ENCODE measurements at places on chromosomes 7 and 10.

DNA sequence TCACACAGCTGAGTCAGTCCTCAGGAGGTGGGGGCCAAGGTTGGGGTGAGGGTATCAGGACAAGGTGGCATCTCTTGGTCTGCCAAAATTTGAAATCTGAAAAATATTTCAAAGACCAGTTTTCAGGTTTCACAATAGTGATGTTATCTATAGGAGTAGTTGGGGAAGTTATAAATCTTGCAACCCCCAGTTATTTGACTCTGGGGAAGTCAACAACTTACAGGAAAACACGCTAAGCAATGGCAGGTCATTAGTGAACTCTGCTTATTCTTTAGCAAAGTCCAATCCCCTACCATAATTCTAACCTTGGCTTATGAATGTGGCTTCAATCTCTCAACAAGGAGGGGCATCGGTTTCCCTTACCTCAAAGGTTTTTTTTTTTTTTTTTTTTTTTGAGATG lies 94.9 kb downstream of the MARCHF5 start:
- DNase-seq, result no peak

- DNase-seq, result no peak
Observed at GRCh38 chr10:128373071-128373749, 247.0 kb upstream of the MKI67 start.

- DNase-seq, result no peak
Observed at GRCh38 chr7:5420881-5421713, 2.5 kb downstream of the TNRC18 start.

DNA sequence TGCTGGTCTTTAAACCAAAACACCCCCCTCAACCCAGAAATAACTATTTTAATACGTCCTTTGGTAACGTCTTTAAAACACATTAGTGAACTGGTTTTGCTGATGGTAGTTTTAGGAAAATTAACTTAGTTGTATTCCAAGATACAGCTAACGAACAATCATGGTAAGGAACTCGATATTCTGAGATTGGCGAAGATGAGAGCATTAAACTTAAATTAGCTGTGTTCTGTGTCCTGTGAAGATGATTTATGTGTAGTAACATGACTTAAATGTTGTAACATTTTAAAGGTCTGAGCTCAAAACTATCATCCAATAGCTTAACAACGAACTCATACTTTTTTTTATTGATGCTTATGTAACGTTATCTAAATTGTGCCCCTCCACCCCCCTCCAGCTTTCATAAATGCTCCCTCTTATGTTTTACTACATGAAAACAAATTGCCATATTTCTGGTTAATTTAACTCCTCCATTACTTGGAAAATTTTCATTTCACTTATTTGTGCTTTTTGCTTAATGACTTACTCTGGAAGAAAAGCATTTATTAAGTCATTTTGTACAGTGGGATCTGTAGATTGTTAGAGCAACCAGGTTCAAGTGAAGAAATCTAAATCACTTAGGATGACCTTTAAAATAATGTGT lies 1.7 kb downstream of the SDK1 start:
- DNase-seq, result no peak

DNA sequence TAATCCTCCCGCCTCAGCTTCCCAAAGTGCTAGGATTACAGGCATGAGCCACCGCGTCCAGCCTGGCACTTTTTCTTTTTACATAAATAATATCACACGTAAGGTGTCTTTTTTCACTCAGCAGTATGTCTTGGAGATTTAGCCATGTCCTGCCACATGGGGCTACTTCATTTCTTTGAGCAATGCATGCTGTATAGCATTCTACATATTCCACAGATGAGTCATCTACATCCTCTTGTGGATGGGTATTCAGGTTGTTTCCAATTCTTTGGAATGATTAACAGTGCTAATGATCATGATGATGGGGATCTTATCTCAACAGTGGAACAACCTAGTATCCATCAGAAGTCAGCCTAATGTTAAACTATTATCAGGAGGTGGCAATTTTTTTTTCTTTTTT lies 50.8 kb downstream of the ZNF503 start:
- DNase-seq, result peak; percentile 49

GRCh38 chr10:112202561-112203241 lies 19.1 kb upstream of the GPAM start:
- DNase-seq, result peak; percentile 45

DNA sequence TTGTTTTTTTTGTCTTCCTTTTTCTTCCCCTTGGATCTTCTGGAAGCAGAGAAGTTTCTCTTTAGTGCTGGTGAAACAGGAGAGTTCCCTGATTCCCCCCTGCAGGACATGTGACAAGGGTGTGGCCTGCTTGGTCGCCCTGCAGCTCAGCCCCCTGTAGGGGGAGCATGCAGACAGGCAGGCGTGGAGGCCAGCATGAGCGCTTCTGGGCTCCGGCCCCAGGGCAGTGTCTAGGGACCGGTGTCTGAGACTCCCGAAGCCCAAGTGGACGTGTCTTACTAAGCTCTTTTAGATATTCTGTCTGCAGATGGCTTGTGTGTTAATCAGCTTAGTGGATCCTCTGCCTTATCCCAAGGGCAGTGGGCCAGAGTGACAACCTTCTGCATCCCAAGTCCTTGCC lies 26.1 kb downstream of the PRSS58 start:
- no peak for DNase-seq

DNA sequence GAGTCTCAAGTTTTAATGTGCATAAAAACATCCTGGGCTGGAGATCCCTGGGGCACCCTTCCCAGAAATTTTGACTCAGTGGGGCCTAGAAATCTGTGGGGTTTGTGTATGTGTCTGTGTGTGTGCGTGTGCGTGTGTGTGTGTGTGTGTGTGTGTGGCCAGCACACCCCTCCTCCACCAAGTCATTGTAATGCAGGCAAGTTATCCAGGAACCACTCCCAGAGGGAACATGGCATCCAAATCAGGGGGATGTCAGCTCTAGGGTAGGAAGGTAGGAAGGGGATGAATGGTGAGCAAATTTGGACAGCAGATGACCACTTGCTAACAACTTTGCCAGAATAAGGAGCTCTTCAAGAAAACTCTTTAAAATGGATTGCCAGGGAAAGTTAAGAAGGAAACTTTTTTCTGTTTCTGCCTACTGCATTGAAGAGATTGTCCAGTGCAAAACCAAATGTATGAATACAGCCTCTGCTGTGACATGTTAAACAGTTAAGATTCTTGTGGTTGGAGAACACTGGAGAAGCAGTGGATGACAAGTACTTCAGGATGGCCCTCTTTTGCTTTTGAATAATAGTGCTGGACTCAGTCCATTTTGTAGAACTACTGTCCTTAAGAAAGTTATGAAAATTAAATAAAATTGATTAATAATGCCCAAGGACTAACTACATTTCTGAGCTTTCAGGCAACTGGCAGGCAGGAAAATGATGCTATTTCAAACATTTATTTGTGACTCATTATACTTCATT lies 12.3 kb downstream of the STAMBPL1 start:
- no peak for DNase-seq

- DNase-seq, result peak; percentile 48
Observed at GRCh38 chr7:31744294-31744874, 57.4 kb downstream of the PPP1R17 start.

DNA sequence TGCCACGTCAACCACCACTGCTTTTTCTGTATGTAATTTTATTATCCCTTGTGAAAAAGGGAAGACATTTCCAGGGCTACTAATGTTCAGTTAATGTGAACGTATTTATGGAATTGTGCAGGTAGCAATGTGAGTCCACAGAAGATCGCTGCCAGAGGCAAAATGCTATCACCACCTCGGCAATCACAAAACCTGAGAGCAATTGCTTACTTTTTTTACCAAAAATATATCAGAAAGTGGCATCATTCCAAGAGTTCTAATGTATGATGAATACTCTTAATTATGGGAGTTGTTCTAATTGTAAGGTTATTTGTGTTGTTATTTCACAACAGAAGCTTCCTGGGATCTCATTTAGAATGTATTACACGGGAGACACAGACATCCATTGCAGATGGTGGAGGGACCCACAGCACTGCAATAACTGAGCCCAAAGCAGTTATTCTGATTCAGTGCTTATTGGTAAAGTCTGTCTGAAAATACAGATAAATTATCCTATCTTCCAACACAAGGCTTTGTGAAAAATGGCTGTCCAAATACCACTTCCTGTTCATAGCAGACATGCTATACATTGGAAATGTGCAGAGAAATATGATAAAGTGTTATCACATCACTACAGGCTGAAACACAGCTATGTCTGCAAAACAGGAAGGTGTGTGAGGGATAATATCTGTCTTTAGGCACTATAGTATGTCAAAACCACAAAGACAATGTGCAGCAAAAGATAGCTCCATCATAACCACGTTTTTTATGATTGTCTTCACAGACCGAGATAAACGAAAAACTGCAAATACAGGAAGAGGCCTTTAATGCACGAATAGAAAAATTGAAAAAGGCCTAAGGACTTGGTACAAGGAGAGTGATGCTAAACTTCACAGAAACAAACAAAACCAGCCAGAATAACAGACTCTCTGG lies 102.7 kb downstream of the CABCOCO1 start:
- DNase-seq, result no peak

DNA sequence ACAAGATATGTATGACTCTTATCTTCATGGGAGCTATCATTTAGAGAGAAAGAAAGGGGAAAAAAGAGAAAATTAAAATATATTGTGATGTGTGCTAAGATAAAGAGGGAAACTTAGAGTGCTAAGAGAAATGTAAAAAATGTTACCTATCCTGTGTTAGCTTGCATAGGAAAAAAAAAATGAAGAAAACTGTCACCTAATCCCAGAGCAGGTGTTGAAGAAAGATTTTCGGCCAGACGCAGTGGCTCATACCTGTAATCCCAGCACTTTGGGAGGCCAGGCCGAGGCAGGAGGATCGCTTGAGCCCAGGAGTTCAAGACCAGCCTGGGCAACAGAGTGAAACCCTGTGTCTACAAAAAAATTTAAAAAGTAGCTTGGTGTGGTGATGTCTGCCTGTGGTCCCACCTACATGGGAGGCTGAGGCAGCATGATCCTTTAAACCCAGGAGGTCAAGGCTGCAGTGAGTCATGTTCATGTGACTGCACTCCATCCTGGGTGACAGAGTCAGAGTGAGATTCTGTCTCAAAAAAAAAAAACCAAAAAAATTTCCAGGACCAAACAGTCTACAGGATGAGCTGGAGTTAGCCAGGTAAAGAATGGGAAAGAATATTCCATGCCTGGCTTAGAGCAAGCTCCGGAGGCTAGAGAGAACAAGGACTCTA lies 2.4 kb upstream of the MKLN1 start:
- DNase-seq, result no peak

DNA sequence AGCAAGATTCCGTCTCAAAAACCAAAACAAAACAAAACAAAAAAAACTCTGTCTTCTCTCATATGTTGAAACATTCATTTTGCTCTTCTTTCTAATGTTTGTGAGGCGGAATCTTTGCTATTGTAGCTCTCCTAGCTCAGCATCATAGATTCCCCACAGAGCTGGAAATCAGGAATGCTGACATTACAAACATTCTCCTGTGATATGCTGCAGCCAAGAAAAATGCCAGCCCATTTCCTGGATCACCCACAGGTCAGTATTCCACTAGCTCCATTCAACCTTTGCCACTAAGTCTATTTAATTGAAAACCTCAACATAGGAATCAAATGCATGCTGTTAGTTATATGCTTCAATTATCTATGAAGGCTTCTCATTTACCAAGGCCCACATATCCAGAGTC lies 186.3 kb downstream of the IPMK start:
- DNase-seq, result no peak

DNA sequence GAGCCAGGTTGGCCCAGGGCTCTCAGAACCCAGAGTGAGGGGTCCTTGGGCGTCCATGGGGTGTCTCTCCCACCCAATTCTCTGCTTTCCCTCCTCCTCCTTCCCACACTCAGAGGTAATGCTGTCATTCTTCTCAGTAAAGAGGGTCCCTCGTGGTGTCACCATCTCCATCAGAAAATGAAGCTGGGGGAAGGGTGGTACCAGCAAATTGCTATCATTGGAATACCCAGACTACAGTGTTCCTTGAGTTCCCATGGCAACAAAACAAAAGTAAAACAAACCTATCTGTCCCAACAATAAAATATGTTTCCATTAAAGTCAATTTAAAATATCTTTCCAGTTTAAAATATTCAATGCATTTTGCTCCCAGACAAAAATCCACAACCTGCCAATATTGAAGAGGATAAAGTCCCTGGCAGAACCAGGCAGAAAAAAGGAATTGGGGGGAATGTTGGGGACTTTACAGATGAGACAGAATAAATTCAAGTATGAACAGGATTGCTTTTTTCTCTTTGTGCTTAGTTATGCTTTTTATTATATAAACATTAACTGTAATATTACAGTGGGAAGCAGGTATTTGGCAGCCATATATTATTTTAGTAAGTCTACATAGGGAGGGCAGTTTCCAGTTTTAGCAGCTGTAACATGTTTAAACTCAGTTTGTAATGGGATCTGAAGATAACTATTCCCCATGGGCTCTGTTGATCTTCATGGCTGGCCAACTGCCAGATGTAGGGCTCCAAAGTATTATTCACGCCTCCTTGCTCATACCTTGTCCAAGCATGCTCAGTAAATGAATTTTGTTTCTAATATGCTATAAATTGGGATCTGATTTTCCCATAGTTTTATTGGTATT lies 182.1 kb downstream of the ARID5B start:
- DNase-seq, result no peak

DNA sequence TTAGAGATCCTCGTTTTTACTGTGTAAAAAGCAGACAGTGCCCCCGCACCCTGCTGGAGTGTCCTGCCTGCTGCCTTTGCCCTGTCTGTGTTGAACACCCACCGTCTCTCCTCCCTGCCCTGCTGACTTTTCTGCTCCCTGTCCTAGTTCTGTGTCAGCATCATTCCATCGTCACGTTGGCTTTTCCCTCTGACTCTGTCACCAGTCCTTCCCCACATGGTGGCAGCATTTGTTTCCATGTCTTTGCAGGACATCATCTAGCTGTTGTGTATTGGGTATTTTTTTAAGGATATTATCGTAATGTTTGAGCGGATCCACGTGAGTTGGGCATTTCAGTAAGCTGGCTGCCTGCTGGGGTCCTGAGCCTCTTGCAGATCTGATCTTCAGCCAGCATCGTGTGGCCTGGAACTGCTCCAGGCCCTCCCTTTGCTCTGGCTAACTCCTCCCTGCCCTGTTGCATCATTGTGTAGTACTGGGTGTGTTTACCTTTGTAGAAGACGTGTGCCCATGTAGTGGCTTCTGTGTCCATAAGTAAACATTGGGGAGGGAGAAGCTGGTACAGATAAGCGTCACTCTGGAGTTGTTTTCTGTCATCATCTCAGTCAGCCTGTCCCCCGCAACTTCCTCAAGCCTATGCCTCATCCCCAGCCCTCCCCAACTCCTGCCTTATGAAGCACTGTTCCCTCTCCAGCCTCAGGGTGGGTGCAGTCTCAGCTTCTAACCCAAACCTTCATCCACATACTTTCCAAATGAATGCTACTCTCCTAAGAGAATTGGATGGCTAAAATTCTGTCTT lies 44.3 kb downstream of the TRRAP start:
- peak; percentile 59 for DNase-seq

- DNase-seq, result peak; percentile 95
Observed at GRCh38 chr7:138981332-138982203, at the start of gene KIAA1549. TSS of gene KIAA1549 (minus strand) at chr7:138981389. CDS start at chr7:138981269, 120 bp downstream.

- DNase-seq, result no peak
Observed at GRCh38 chr7:90728568-90728967, 132.4 kb downstream of the CDK14 start.
